ENCODE measurements at places on chromosomes 3 and 15. TPM values are rescaled to one million over a fixed set of nuclear protein-coding genes. Genes with fewer than 3 reads are reported as not detected.

Gene MORC1
- total RNA-seq = not detected

Gene CYP1A1
- not detected for total RNA-seq

Gene EEFSEC
- total RNA-seq = 3.6 TPM

Gene TRPM1
- total RNA-seq = not detected

Gene GOLGA8F
- not detected for total RNA-seq

Gene CCR5
- total RNA-seq = not detected

Gene PLA2G4F
- not detected for total RNA-seq

Gene ATP13A5
- total RNA-seq = not detected

Gene KNG1
- total RNA-seq = not detected

Gene MB21D2
- total RNA-seq = 19.1 TPM

Gene SPTBN5
- 1.8 TPM for total RNA-seq

Gene LRRC57
- 15.7 TPM for total RNA-seq

Gene SNTN
- not detected for total RNA-seq

Gene TAGLN3
- total RNA-seq = 1.8 TPM

Gene PARP14
- total RNA-seq = 47.2 TPM

Gene IMPG2
- 0.59 TPM for total RNA-seq

Gene NMD3
- total RNA-seq = 97.0 TPM

Gene SLC9A9
- total RNA-seq = 2.8 TPM

Gene ISLR2
- 0.60 TPM for total RNA-seq

Gene SPATA12
- not detected for total RNA-seq

Gene MEX3B
- total RNA-seq = 10.5 TPM

Gene CSPG4
- 63.0 TPM for total RNA-seq

Gene TTLL13
- total RNA-seq = not detected

Gene GOLGA8T
- total RNA-seq = not detected

Gene CTXND1
- total RNA-seq = not detected

Gene FHIT
- 1.2 TPM for total RNA-seq

Gene ZNF385D
- total RNA-seq = not detected

Gene ZIC4
- total RNA-seq = not detected

Gene ACKR2
- not detected for total RNA-seq

Gene CHRM5
- total RNA-seq = not detected

Gene VGLL3
- 19.3 TPM for total RNA-seq

Gene PLA2G4D
- total RNA-seq = not detected

Gene XXYLT1
- 25.8 TPM for total RNA-seq

Gene DTWD1
- 39.8 TPM for total RNA-seq

Gene SLC6A11
- not detected for total RNA-seq

Gene B2M
- total RNA-seq = 2,217 TPM

Gene USP13
- total RNA-seq = 16.1 TPM

Gene PRTG
- total RNA-seq = 1.2 TPM

Gene APBA2
- total RNA-seq = 42.1 TPM
